Pancreas (tissue), 10 donors: ENCODE measurements at places on chromosomes 7 and 10. TPM values are rescaled to one million over a fixed set of nuclear protein-coding genes. Genes with fewer than 3 reads are reported as not detected.
A peak's percentile ranks its signal among the peaks of the same experiment; 100 is the strongest.

PDE6C gene
- total RNA-seq, result not detected

MLXIPL gene
- 13.9 TPM for total RNA-seq

CALHM1 gene
- not detected for total RNA-seq

ENTPD1 gene
- 1.9 TPM for total RNA-seq

DGKB gene
- total RNA-seq, result 0.34 TPM

OR9A2 gene
- total RNA-seq, result not detected

DNA sequence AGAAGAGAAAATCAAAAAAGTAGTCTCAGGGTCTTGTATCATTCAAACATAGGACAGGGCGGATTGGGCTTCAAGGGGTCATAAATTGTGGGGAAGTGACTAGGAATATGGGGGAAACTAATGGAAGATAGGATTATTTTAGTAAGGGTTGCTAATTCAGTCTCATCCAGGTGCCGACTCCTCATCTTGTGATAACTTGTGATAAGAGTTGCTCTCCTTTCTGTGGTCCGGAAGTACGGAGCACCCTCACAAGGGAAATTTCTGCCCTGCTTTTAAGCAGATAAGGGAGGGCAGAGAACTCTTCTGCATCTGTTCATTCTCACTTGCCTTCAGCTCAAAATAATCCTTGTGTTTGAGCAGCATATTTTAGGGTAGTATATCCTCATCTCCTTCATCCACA is 436.4 kb upstream of the LRGUK start:
- H3K27ac ChIP-seq, result no peak overlapping the region
- H3K27me3 ChIP-seq, result no peaks in the 10 kb centered on the region
- no peaks in the 10 kb centered on the region for H3K36me3 ChIP-seq

DNA sequence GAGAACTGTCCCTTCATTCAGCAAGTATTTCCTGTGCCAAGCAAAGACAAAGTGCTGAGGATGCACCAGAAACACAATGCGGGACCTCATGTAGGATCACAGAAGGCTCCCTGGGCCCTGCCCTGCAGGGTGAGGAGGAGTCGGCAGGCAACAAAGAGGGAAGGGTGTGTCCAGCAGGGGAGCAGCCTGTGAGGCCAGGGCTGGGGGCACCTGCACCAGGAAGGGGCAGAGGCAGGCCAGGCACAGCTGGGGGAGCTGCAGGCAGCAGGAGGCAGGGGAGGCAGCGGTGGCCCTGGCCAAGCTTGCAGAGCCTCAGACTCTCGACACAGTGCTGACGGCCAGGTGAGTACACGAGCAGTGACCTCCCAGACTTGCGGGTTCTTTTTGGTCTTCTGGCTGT is 123.3 kb downstream of the SLIT1 start:
- no peak for DNase-seq
- H3K4me3 ChIP-seq, result no peak overlapping the region
- no peak overlapping the region for H3K27ac ChIP-seq
- no peaks in the 10 kb centered on the region for H3K27me3 ChIP-seq

- H3K4me1 ChIP-seq, result no peaks in the 10 kb centered on the region
- H3K36me3 ChIP-seq, result no peaks in the 10 kb centered on the region
- H3K27me3 ChIP-seq, result no peaks in the 10 kb centered on the region
Observed at GRCh38 chr10:84563355-84563754, 235.0 kb downstream of the CCSER2 start.

DNA sequence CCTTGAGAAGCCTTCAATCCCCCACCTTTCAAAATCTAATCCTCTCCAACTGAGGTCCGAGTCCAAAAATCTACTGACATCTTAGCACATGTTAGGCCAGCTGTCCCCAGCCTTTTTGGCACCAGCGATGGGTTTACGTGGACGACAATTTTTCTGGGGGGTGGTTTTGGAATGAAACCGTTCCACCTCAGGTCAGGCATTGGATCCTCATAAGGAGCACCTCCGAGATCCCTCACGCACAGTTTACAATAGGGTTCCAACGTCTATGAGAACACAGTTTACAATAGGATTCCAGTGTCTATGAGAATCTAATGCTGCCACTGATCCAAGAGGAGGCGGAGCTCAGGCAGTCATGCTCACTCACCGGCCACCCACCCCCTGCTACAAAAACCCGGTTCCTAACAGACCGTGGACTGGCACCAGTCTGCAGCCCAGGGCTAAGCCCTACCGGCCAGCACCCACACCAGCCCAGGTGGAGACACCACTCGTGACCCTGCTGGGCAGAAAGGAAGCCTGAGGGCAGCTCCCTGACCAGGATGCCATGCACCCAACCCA is 107.6 kb downstream of the DIP2C start:
- no peaks in the 10 kb centered on the region for H3K27me3 ChIP-seq
- no peak for DNase-seq
- no peak overlapping the region for H3K27ac ChIP-seq
- H3K4me1 ChIP-seq, result no peaks in the 10 kb centered on the region

DNA sequence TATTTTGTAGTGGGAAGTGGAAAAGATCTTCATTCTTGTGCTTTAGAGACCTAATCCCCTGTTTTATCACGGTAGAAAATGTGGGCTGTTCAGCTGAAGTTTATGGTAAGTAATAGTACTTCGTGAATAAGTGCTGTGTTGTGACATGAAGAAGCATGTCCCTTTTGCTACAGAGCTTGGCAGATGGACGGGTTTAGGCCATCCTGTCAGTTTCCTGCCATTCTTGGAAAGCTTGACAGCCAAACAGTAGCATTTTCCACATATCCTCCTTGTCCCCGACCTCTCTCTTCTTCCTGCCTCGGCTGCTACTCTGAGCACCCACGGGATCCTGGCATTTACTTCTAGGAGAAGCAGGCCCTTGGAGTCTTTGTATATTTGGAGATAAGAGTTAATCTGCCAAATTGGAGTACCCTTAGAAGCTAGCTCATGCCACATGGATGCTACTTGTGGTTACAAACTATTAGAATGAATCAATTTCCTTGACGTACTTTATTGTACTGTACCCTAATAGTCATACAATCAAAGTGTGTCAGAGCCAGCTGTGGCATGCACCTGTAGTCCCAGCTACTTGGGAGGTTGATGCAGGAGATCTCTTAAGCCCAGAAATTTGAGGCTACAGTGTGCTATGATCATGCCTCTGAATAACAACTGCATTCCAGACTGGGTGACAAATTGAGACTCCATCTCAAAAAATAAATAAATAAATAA is 39.2 kb downstream of the PNLIPRP3 start:
- no peaks in the 10 kb centered on the region for H3K4me1 ChIP-seq

DNA sequence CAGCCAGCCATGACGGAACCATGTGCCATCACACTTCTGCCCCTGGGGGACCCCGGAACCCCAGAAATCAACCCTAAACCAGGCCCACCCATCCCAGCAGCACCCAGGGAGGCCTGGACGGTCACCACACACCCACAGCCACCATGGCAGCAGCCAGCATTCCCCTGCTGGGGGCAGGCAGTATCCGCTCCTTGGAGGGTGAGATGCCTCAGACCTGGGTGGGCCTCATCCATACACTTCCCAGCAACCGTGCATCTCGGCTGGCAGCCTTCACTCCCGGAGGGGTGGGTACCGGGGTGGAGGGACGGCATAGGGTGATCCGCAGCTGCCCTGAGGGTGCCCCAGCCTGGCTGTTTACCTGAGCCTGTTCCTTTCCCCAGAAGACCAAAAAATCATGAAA is 69.1 kb upstream of the FAM20C start:
- H3K27me3 ChIP-seq, result no peaks in the 10 kb centered on the region
- no peaks in the 10 kb centered on the region for H3K4me1 ChIP-seq
- no peaks in the 10 kb centered on the region for H3K36me3 ChIP-seq
- no peak overlapping the region for H3K4me3 ChIP-seq

DNA sequence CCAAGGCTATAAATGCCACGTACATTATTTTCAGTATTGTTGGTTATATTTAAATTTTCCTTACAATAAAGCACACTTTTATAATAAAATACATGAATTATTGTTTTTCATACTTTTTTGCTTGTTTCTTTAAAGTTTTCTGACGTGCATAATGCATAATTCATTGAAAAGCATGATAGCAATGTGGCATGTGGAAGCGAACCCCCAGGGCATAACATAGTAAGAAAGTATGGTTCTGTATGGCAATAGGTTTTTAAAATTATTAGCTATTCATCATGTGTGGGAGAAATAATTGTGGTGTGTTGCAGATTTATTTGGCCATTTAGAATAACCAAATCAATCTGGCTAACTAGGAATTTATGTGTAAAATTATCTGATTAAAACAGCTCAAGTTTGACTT is 7.4 kb upstream of the HBP1 start:
- no peaks in the 10 kb centered on the region for H3K36me3 ChIP-seq
- no peak overlapping the region for H3K27ac ChIP-seq
- no peak overlapping the region for H3K4me3 ChIP-seq

GRCh38 chr7:4682621-4683042 is 537 bp downstream of the FOXK1 start:
- peak overlapping the region; percentile 57 for H3K27ac ChIP-seq
- DNase-seq, result peak; percentile 60
- H3K4me3 ChIP-seq, result peak overlapping the region; percentile 93

DNA sequence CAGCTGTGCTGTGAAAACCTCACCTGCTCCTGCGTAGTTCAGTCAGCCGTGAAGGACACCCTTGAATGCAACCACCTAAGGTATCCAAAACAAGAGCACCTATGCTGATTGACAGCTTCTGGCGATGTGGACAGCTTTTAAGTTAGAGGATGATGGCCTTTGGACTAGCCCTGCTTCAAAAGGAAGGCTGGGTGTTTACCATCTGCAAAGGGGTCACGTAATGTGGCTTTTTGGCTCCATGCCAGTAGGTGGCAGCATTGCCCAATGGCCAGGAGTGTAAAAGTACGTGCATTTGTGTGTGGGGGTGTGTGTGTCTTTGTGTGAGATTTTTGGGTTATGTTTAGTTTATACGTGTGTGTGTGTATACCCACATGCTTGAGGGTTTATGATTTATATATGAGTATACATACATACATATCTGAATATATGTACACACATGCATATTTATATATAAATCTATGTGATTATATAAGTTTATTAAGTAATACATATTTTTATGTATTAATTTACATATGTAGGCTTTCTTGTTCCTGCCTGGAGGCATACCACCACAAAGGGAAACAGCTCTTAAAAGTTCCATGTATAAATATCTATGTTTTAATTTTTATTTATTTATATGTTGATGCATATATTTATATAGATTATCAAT is 236.3 kb upstream of the ANKRD30A start:
- H3K36me3 ChIP-seq, result no peaks in the 10 kb centered on the region
- H3K27ac ChIP-seq, result no peak overlapping the region
- H3K4me1 ChIP-seq, result no peaks in the 10 kb centered on the region
- H3K27me3 ChIP-seq, result no peaks in the 10 kb centered on the region
- no peak for DNase-seq

GRCh38 chr10:12542133-12542670 is 192.9 kb downstream of the CAMK1D start:
- H3K4me3 ChIP-seq, result no peak overlapping the region
- peaks cover 4% of the 10 kb centered on the region for H3K4me1 ChIP-seq
- H3K27ac ChIP-seq, result no peak overlapping the region

GRCh38 chr10:58615237-58615935 is 102.7 kb downstream of the BICC1 start:
- H3K4me1 ChIP-seq, result no peaks in the 10 kb centered on the region
- H3K36me3 ChIP-seq, result no peaks in the 10 kb centered on the region
- DNase-seq, result no peak
- no peak overlapping the region for H3K4me3 ChIP-seq
